ACHN (cell line): ENCODE measurements at places on chromosomes 3 and 15.

DNA sequence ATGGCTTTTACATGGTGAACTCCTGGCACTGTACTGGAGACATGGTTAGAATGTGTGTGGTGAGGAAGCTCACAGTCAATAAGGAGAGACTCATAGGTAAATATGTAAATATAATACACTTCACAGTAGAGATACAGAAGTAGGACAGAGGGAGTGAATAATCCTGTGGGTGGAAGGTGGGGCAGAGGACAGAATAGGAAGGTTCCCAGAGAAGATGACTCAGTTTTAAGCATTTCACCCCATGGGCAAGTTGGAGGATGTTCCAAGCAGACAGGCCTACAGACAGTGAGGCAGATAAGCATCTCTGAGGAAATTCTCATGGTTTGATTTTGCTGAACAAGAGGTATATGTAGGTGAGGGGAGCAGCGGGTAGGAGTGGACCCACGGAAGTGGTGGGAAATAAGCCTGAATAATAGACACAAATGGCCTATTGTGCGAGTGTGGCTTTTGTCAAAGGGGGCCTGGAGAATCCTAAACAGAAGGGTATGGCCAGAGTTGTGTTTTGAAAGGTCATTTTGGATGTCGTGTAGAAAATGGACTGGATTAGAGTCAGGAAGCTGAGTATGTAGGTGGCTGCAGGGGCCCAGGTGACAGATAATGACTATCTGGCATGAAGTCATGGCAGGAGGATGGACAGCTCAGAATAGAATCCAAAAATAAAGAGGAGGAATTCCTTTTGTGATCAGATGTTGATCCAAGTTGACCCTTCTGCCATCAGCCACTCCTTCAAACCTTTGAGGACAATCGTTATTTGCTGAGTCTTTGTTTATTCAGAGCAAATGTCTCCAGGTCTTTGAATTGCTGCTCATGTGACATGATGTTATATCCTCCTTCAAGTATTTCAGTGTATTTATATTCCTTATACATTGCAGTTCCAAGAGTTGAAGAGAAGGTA is 97.3 kb upstream of the THRB start:
- DNase-seq: no peak

GRCh38 chr3:142839831-142840230 is 49.1 kb downstream of the PCOLCE2 start:
- DNase-seq: no peak

DNA sequence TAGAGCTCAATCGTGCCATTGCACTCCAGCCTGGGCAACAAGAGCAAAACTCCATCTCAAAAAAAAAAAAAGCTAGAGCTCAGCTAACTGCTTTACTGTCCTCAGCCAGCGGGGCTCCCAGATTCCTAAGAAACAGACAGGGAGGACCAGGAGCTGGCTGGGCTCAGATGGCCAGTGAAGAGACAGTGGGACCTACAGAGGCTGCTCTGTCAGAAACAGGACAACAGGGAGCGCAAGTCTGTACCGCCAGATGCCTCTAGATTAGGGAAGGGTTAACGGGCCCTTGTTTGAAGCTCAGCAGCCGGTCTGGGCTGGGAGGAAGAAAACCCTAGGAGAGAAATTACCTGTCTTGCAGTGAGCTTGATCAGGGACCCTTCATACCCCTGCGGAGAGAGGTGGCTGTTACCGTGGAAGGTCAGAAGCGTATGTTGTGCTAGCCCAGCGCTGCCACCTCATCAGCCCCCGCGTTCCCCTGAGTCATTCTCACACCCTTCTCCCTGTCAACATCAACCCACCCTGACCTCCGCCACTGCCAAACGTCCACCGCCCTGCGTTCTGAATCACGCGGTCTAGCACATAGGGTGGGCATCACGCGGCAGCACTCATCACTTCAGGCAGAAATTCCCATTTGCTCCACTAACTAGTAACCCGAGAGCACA is 25.3 kb downstream of the RBPMS2 start:
- peak; percentile 3 for DNase-seq

DNA sequence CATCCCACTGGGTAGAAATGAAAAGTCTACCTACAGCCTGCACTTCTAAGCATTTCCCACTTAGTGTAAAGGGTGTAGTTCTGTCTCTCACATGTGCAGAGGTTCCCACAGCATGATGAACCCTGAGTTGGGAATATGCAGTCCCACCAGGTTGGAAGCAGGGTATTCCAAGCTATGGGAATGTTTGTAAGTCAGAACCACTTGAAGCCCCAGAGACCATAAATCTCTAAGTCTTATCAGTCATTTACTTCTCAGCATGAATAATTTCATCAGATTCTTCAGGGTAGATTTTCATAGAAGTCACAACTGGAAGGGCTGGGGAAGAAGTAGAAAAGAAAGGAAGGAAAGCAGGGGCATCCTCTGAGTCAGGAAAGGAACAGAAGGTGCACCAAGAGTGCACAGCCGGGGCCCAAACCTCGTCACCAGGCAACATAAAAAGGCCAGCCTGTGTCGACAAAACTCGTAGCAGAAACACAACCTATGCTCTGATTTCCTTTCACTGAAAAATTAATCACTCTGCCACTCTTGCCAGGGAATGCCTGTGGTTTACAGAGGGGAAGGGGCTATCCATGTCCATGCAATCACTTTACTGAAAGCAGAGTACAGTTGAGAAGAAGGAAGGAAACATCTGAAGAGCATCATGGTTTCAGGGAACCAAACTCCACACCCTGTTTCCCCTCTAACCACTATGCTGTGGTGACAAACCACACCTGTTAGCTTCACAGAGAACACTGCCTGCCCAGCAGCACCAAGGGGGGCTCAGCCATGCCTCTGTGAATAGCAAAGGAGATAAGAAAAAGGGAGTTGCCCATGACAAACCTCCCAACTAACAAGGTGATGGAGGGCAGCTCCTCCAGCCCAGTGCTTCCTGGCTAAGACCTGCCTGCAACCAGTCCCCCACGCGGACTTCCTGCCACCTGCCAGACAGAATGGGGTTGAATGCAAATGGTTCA is 40.5 kb downstream of the SH3BP5 start:
- no peak for DNase-seq

DNA sequence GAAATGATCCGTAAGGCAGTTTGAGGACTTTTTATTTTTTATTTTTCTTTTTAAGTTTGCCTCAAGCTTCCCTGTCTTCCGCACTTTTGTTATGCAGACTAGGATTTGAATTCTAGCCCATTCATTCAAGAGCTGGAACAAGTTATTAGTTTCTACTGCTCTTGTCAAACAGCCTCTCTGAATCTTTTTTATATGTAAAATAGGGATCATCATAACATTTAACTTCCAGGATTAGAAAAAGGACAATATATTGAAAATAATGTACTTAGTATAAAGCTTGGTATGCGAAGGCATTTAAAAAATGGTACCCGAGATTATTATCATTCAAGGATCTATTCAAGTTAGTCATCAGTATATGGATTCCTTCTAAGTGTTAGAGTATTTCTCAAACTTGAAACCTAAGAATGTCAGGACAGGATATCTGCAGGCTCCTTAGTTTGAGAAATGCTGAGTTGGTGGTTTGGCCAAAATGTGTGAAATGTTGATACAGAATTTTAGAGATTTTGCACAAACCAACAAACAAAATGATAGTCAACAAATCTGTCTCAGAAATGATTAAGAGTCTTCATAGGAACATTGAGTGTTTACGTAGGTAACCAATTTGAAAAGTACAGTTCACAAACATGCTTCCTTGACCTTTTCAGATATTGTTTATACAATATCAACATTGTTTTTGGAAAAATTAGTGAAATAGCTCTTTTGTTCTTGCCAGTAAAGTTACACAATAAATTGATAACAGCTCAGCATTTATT is 40.5 kb upstream of the IGSF10 start:
- DNase-seq: no peak

DNA sequence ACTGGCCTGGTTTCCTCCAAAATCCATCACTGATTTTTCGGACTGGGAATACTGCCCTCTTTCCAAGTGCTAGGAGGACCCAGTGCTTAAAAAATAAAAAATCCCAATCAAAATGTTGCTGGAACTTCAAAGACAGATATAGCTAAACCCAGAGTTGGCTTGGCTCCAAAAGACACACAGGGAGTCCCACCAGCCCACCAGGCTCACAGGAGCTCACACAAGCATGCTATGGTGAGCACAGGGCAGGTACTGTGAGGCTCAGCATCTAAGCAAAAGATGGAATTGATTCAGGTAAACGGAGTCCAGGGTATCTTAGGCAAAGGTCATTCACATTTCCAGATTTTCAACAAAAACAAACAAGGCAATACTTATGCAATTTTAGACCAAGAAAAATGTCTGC is 3.7 kb downstream of the TRANK1 start:
- no peak for DNase-seq

DNA sequence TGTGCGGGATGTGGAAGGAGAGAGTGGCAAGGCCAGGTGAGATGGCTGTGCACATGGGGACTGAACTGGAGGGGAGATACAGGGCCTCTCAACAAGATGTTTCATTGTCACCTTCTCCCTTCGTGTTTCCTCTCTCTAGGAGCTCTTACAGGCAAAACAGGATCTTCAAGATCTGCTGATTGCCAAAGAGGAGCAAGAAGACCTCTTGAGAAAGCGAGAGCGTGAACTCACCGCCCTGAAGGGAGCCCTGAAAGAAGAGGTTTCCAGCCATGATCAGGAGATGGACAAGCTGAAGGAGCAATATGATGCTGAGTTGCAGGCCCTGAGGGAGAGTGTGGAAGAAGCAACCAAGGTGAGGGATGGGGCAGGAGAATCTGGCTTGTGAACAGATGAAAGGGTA is 85.2 kb downstream of the CGNL1 start:
- no peak for DNase-seq

DNA sequence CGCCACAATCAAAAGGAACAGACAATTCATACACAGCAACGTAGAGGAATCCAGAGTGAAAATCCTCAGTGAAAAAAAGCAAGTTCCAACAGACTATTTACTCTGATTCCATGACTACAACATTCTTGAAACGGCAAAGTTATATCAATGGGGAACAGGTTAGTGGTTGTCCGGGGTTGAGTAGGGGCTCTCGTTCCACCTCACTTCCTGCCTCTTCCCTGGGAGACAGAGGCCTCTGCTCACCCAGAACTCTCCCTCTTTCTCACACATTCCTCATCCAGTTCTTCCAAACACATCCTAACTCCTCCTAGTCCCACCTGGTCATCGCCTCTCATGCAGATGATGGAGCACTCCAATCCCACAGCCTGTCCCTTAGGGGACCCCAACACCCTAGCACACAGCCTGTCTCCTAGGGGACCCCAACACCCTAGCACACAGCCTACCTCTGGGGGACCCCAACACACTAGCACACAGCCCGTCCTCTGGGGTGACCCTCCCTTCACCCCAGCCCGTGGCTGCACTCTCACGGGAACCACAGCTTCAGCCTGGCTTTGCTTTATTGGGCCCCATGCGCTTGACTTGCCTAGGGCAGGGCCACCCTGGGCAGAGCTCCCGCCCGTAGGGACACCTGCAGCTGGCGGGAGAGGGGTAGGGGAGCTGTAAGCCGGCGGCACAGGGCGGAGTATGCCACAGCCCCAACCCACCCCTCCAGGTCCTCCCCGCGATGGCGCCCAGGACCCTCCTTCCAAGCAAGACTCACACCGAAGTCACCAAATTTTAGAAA is 5.2 kb downstream of the OCA2 start:
- no peak for DNase-seq

DNA sequence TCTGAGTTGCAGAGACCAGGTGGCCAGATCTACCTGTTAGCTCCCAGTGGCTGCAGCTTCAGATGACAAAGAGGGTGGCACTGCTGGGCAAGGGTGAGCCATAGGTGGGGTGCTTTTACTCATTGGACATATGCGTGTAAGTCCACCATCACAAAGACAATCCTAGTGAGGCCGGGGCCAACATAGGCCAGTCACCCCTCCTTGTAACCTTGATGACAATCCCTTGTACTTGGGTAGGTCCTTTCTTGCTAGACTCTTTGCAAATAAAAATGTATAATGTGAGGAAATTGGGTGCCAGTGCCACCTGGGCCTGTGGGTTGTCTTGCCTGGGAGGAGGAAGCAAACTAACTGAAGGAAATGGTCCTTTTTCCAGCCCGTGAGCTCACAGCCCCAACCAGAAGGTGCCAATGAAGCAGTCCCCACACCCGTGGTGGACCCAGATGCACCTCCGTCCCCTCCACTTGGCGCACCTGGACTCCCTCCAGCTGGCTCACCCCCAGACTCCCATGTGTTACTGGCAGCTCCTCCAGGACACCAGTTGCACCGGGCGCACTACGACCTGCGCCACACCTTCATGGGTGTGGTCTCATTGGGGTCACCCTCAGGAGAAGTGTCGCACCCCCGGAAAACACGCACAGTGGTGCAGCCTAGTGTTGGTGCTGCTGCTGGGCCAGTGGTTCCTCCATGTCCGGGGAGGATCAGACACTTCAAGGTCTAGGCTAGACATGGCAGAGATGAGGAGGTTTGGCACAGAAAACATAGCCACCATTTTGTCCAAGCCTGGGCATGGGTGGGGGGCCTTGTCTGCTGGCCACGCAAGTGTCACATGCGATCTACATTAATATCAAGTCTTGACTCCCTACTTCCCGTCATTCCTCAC is 7.6 kb downstream of the AHSG start:
- DNase-seq: no peak

GRCh38 chr3:14166877-14167603 is 11.4 kb downstream of the XPC start:
- DNase-seq: no peak

DNA sequence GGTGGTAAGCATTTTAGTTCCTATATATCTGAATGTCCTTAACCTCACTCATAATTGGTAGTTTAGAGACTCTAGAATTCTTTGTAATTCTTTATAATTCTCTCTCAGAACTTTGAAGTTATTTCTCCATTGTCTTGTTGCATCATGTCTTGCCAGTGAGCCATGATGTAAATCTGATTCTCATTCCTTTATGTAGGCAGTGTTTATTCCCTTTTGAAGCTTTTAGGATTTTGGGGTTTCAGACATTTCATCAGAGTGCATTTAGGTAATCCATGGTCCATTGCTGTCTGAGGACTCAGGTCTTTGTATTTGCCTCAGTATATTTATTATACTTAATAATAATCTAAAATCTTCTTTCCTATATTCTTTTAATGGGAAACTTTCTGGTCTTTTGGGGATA is 20.6 kb downstream of the CMC1 start:
- no peak for DNase-seq

- DNase-seq: no peak
Observed at GRCh38 chr3:160678292-160678842, 1.4 kb downstream of the ARL14 start.

GRCh38 chr3:72137865-72138861 is 353.2 kb upstream of the PROK2 start:
- no peak for DNase-seq

- no peak for DNase-seq
Observed at GRCh38 chr3:32593903-32594525, 23.4 kb upstream of the DYNC1LI1 start.

GRCh38 chr3:124283652-124284023 is 291.7 kb upstream of the ROPN1 start:
- no peak for DNase-seq

DNA sequence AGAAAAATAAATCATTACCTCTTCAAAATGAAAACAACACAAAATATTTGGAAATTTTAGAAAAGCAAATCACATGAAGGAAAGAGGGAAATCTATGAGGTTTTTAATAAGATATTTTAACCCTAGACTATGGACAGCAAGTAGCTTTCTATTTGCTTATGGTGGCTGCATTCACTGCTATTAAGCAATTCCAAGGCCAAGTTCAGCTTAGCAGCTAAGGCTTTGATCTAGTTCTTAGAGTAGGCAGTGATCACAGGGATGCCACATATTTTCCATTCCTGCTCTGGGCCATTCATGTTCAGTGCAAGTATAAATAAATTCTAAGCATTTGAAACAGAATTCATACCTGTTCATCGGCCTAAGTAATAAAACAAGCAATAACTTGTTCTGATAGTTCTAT is 235.3 kb downstream of the CDIN1 start:
- no peak for DNase-seq
